Stimulated activated CD8-positive, alpha-beta memory T cell treated with anti-CD3 and anti-CD28 coated beads, Interleukin-4, amount 100 ng/mL, for 1 hour (primary cell): ENCODE measurements at places on chromosomes 4 and X.

- DNase-seq: no peak
Measured at GRCh38 chr4:61336488-61336887, 136.4 kb downstream of the ADGRL3 start.

- DNase-seq: no peak
Measured at GRCh38 chr4:153594210-153594609, 89.9 kb upstream of the TLR2 start.

GRCh38 chr4:8005814-8006215, 66.2 kb upstream of the AFAP1 start:
- no peak for DNase-seq

GRCh38 chr4:31788676-31789075, 1068.5 kb downstream of the PCDH7 start:
- no peak for DNase-seq

GRCh38 chrX:55149242-55149641, 60.4 kb downstream of the PAGE2 start:
- DNase-seq: no peak

DNA sequence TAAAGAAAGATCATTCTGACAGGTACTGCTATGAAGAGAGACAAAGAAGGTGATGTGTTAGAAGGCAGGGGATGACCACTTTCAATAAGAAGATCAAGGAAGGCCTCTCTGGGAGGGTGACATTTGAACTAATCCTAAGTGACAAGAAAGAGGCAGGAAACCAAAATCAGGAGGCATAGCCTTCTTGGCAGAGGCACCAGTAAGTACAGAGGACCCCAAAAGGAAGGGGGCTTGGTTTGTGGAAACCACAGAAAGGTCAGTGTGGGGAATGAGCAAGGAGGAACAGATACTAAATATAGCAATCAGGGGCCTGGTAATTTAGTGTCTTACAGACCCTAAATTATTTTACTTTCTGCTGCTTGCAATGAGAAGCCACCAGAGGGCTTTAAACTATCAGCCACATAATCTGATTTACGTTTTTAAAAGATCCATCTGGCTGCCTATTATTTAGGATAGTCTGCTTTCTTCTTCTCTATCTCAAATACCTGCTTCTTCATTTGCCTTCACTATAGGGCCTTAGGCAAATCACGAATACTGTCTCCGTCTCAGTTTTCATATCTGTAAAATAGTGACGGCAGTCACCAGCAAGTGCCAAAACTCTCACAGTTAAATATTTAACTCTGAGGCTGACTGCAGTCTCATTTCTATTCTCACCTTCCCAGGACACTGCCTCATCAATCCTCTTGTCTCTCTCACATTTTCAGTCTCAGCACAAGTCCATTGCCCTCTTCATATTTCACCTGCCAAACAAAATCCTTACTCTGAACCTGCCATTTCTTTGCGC, 16.7 kb downstream of the NR3C2 start:
- no peak for DNase-seq

GRCh38 chr4:67130411-67130810, 414.9 kb downstream of the CENPC start:
- no peak for DNase-seq

DNA sequence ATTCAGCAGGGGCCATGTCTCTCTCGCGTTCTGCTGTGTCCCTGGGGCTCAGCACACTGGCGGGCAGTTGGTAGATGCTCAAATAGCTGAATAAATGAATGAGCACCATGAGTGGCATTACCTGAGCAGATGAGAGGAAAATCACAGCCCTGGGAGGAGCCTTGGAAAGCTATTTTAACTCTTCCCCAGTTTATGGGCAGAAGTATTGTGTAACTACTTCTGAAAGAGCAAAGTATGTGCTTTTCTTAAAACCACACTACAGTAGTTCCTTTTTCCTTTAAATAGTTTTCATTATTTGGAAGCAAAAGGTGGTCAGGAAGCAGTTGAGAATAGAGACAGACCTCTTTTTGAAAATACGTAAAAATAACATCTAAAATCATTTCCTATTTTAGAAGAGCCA, 3.0 kb upstream of the PLAC1 start:
- DNase-seq: no peak

- DNase-seq: no peak
Measured at GRCh38 chr4:10963958-10964703, 279.6 kb upstream of the CLNK start.

GRCh38 chr4:147840838-147841738, 109.2 kb downstream of the ARHGAP10 start:
- DNase-seq: no peak

DNA sequence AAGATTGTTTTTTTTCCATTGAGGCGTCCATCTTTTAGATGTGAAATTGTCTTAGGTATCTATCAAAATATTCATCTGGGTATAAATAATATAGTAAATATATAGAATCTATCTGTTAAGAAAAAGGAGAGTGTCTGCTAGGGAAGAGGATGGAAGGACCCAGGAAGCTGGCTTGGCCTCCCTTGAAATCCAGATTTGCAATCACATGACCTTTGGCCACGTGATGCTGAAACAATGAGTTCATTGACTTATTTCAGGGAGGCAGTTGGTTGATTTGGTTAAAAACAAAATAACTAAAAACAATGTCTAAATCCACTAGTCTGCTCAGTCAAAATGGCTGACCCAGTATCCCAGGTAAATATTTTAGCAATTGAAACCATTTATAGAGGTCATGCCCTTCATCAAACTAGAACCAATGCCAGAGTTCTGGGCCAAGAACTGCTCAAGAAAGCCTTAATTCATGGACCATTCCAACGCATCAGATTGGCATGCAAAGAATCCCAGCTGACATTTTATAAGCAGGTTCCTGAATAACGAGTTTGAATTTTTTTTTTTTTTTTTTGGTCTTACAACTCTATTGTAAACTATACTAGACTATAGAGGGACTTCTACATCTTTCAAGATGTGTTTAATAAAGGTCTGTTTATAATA, 172.7 kb downstream of the MID1 start:
- no peak for DNase-seq

GRCh38 chr4:184882276-184882675, 56.5 kb upstream of the ACSL1 start:
- DNase-seq: no peak

DNA sequence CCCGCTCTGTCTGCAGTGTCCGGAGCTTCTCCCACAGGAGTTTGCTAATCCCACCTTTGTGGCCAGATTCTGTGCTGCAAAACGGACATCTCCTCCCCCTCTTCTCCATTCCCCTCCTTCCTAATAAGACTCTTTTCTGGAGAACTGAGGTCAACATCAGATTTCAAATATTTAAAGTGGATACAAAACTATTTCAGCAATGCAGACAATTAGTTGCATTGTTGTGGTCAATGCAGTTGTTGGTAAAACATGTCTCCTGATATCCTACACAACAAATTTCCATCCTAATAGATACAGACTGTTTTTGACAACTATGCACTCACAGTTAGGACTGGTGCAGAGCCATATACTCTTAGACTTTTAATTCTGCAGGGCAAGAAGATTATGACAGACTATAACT, 5.1 kb upstream of the MCUB start:
- DNase-seq: no peak

DNA sequence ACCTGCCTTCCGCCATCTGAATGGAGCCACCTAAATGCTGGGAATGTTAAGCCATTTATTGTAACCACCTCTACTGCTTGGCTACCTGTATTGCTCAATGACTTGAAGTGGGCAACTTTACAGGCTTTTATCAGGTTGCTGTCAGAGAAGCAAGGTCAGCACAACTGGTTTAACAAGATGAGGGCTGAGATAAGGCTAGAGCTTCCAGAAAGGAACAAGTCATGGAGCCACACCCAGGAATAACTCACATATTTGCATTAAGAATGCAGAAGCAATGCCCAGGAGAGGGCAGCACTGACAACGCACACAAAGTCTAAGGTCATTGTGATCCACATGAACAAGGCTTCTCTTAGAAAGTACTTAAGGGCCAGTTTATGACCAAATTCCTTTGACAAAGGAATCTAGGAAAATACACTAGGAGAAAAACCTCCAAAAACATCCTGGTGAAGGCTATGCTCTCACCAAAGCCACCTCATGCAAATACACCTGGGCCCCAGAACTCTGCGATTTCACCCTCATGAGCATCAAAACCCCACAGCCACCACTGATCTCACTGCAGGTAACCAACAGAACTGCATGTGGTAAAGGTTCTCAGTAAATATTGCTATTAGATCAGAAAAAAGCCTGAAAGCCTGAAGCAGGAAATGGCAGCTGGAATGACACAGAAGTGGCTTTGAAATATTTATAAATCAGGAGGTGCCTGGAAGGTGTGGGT, 15.0 kb upstream of the STS start:
- no peak for DNase-seq

DNA sequence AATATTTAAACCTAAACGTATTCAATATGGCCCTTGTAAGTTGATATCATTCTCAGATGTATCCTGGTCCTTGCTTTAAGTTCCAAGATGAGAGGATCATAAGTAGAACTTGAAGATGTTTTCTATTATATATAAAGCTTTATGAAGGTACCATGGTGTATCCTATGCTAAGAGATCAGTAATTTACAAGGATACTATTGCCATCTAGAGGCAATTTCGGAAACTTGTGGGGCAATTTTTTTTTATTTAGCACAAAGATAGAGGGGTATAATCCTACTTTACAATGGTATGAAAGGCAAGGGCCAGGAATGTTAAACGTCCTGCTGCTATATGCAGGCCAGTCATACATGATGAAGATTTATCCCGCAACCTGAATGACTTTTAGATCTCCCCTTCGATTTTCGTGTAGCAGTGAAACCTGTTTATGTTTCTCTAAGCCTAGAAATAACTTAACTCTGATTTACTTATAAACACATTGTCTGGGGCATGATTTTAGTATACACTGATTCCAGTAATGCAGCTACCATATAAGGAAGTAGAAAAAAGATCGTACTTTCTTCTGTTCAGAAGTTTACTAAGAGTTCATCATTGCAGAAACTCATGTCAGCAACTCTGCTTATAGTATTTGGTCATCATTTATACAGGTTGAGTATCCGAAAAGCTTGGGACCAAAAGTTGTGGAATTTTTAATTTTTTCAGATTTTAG, 2.6 kb downstream of the SLC25A31 start:
- no peak for DNase-seq

- DNase-seq: no peak
Measured at GRCh38 chrX:135410861-135411627, 10.7 kb upstream of the SMIM10L2A start.

- DNase-seq: peak; percentile 10
Measured at GRCh38 chrX:153469811-153470410, 465 bp downstream of the HAUS7 start.

GRCh38 chr4:29453303-29453820, 1266.8 kb upstream of the PCDH7 start:
- no peak for DNase-seq

DNA sequence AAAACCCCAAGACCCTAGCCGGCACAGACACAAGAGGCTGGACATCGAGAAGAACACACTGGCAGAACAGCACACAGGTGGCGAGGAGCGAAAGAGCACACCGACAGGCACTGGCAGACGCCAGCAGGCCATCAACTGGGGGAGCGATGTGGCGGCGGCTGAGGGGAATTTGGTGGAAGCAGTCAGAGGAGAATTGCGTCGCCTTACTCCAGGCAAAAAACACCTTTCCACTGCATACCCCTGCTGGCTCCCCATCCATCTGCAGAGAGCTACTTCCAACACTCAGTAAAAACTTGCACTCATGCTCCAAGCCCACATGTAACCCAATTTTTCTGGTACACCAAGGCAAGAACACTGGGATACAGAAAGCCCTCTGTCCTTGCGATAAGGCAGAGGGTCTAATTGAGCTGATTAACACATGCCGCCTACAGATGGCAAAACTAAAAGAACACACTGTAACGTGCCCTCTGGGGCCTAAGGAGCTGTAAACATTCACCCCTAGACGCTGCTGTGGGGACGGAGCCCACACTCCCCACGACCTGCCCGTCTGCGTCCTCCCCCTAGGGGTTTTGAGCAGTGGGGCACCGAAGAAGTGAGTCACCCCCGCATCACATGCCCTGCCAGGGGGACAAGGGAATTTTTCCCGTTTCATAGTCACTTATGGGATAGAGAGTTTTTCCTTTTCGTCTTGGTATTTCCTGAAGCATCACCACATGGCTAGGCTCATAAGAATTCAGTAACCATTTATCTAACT, 262.3 kb downstream of the KCTD8 start:
- no peak for DNase-seq

- DNase-seq: no peak
Measured at GRCh38 chr4:100026066-100026465, 76.0 kb upstream of the H2AZ1 start.

GRCh38 chrX:44935640-44936039, 62.7 kb downstream of the KDM6A start:
- no peak for DNase-seq

- DNase-seq: no peak
Measured at GRCh38 chr4:74623041-74623440, 171.3 kb downstream of the BTC start.

DNA sequence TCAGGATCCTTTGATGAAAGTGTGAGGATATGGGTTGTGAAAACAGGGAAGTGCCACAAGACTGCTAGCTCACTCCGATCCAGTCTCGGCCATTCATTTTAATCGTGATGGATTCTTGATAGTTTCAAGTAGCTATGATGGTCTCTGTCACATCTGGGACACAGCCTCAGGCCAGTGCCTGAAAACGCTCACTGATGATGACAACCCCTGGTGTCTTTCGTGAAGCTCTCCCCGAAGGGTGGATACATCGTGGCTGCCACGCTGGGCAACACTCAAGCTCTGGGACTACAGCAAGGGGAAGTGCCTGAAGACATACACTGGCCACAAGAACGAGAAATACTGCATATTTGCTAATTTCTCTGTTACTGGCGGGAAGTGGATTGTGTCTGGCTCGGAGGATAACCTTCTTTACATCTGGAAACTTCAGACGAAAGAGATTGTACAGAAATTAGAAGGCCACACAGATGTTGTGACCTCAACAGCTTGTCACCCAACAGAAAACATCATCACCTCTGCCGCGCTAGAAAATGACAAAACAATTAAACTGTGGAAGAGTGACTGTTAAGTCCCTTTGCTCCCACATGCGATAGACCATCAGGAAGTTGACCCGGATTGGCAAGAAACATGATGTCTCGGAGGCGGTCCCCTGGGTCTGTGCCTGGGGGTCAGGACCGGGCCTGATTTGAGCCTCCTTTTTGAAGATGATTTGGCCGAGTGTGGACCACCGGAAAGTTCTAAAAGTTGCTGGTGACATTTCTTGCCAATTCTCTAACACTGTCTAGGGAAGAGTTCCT, 22.2 kb downstream of the LIAS start:
- DNase-seq: no peak

DNA sequence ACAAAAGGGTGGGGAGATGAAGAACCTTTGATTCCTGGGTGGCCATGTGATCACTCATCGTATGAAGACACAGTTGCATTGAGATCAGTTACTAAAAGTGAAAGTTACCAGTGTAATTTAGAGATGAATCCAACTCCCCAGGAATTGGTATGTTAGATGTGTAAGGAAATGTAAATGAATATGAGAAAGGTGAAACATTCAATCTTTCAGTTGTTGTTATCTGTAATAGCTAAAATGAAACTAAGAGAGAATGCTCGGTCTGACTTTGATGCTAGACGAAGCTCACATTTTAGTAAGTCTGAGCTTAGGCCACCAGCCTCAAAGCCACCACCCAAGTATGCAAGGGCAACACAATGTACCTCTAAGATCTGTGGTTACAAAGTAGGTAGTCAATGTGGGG, 194.3 kb upstream of the POF1B start:
- DNase-seq: no peak

- no peak for DNase-seq
Measured at GRCh38 chrX:78116766-78117165, 12.7 kb downstream of the PGK1 start.
